ENCODE measurements at places on chromosomes 1 and 21.

GRCh38 chr1:85838238-85838637 lies 130.0 kb upstream of the ZNHIT6 start:
- DNase-seq = no peak

- no peak for DNase-seq
Measured at GRCh38 chr1:1929102-1929638, 10.1 kb upstream of the TMEM52 start.

DNA sequence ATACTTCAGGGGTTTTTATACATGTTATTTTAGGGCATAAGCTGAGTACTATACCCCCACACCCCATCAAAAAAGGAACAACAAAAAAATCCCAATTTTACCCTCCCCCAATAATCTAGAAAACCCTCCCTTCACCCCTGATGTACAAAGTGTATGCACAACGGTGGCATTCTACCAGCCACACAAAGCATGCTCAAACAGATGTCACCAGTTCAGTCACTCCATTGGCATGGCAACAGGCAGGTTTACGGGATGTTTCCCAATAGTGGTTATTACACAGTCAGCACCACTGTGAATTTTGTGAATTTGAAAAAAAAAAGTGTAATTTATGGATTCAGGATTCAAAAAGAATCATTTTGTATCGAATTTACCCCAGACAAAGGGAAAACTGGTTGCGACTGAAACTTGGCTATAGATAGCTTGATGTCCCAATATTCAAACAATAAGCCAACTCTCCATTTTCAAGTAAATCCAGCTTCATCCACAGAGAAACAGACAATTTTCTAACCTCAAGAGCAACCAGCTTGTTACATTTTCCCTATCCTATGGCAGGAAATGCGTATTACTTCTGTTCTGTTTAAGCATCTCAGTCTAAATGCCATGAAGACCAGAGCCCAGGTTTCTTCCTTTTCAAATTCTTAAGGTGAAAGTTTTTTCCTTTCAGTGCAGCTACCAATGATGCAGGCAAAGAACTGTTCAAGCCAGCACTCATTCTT lies 34.0 kb upstream of the SLC45A3 start:
- no peak for DNase-seq

- DNase-seq = no peak
Measured at GRCh38 chr1:10160907-10161490, 49.4 kb upstream of the KIF1B start.
